ENCODE measurements at places on chromosomes 2 and 18.
A peak's percentile ranks its signal among the peaks of the same experiment; 100 is the strongest.

DNA sequence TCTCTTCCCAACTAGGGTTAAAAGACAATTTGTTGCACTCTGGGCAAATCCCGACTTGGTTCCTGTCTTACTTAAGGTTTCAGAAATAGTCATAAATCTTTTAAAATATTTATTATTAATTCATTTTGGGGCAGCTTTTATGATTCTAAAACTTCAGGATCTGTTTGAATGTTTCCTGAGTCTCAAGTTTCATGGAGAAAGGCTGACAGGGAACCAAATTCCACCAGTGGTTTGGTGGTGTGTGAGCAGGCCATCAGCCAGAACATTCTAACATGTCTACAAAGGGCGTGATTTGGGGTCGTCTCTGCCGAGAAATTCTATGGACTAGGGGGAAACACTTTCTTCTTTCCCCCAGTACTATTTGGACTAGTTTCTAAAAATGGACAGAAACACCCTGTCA is 366.4 kb downstream of the ZNF521 start:
- DNase-seq: no peak

DNA sequence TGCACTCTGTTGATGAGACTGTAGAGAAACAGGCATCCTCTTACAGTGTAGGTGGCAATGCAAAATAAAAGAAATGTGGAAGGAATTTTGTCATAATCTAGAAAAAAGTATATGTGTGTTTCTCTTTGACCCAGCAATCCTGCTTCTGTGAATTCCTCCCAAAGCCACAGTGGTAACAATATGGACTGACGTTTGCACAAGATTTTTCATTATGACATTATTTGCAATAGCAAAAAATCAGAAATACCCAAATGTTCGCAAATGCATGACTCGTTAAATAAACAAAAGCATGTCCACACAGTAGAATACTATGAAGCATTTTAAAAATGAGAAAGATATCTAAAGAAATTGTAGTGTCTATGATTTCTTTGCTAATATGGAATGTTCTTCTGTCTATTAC is 255.2 kb upstream of the NRP2 start:
- no peak for DNase-seq

- peak; percentile 24 for DNase-seq
These were observed 36.7 kb downstream of the PRKD3 start for GRCh38 chr2:37287966-37288365.

GRCh38 chr2:118403658-118404451 is 315.6 kb downstream of the INSIG2 start:
- no peak for DNase-seq

- DNase-seq: peak; percentile 66
These were observed 55.1 kb downstream of the DGKD start for GRCh38 chr2:233409286-233409991.

DNA sequence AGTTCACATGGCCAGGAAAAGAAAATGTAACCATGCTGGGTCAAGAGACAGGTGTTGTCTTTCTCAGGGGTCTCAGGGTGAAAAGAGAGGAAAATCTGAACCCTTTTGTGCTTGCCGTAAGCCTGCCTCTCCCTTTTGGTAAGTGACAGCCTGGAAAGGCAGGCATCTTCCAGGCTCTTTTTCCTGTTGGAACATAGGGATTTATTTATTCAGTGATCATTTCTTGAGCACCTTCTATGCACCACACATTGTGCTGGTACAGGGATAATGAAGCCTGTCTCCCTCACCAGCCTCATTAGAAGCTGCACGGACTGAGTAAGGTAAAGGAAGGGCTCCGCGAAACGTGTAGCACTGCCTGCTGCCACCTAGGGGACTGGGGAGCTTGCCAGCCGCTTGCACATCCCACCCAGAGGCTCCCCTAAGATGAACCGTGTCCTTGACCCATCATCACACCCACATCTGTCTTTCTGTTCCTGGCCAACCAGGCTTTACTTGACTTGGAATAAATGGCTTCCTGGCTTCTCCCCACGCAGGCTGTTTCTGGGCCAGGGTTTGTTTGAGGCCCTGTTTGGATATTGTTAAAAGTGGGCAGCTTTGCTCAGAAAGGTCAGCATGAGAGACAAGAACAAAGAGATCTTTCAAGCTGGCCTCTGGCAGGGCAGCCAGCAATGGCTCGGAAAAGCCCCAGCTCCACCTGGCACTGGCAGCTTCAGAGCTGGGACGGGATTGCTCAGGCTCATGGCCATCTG is 73.3 kb upstream of the MCFD2 start:
- DNase-seq: no peak

GRCh38 chr2:43142921-43143438 is 83.4 kb downstream of the ZFP36L2 start:
- DNase-seq: no peak

- DNase-seq: no peak
These were observed 25.2 kb downstream of the EIF2AK3 start for GRCh38 chr2:88602022-88602421.

GRCh38 chr2:217151509-217152206 is 291.8 kb upstream of the TNP1 start:
- DNase-seq: no peak

DNA sequence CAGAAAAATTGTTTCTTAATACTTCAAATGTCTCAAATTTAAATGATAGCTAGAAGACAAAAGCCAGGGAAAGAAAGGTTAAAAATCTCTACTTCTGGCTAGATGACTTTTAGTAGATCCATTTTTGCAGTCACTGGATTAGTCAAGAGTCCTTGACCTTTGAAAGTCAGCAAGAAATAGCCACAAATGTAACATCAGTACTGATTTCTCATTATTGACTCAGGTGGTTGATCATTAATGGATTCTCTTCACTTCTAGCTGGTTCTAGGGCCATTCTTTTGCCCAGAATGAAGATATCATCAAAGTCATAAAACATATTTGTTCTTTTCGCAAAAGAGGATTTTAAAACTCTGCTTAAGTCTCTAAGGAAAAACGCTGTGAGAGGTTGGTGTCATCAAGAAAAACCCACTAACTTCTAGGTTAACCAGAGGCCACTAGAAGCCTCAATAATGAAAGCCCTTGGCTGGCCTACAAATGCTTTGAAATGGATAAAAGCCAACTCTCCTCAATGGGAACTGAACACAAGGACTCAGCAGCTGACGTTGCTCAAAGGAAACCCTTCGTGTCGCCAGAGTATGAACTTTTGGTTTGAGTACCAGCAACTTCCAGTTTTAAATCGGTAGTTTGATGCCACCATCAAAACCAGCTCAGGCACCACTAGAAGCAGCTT is 66.3 kb downstream of the IRS1 start:
- DNase-seq: no peak

DNA sequence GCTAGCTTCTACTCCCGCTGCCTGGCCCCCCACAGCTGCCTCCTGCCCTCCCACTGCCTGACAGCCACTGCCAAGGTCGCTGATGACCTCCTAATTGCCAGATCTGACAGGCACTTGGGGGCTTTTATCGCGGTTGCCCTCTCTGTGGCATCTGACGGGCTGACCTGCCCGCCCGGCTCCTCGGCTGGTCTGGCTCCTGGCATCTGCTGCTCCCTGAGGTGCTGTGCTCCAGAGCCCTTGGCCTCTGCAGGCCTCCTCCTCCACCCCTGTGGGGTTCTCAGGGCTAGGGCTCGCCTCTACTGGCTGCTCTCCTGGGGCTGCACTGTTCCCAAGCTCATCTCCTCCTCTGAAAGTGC is 43.1 kb downstream of the INHBB start:
- DNase-seq: no peak

GRCh38 chr2:32951672-32952071 is 4.9 kb downstream of the LTBP1 start:
- DNase-seq: no peak

DNA sequence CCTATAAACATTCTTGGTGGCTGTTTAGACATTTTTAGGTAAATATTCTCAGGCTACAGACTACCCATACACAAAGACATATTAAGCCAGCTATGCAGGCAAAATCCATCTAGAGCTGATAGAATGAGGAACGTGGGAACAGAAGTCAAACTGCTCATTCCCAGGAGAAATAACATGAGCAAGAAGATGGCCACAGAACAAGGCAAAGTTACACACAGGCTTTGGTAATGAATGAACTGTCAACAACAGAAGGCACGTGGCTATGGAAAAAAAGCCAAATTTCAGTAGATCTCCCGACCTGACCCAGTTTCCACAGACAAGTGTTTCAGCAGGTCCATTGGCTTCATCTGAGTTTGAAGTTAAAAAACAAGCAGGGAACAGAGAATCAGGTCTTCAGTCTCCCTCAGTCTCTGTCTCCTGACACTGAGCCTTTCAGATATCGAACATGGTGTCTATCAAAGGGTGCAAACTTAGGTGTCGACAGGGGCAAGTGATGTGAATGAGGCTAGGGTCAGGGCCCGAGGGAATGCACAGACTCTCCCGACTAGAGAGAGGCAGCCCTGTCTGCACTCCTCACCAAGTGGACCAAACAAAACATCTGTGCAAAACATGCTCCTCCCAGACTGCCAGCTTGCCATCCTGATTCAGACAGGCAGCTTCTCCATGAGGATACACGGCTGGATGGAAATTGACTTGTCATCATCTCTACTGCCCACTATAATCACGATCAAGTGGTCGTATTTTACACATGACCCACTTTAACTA is 25.9 kb downstream of the SIGLEC15 start:
- DNase-seq: no peak

- no peak for DNase-seq
These were observed 86.7 kb upstream of the NCKAP5 start for GRCh38 chr2:133654949-133655348.

GRCh38 chr2:217276433-217276832 is 416.6 kb upstream of the TNP1 start:
- DNase-seq: no peak

DNA sequence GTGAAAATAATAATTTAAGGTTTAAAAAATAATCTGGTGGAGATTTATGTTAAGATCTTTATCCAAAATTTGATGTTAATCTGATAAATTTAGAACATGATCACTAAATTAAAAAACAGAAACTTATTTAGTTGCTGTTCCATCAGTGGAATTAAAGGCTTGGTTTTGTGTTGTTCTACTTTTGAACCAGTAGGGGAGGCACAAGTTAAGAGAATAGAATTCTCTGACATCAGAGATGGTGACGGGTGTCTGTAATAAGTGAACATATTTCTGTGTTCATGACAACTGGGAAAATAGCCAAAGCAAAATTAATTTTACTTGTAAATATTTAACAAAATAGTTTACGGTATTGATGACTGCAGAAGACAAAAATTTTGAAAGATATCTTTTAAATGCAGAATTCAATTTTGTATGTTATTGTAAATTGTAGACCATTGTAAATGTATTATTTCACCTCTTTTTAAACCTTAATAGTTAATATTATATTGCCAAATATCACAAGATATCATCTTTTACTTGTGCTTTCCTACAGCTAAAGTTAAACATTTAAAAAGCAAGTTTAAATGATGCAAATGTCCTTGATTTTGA is 106.0 kb downstream of the UBR3 start:
- peak; percentile 78 for DNase-seq

- DNase-seq: no peak
These were observed 11.3 kb downstream of the AGPS start for GRCh38 chr2:177403838-177404237.

DNA sequence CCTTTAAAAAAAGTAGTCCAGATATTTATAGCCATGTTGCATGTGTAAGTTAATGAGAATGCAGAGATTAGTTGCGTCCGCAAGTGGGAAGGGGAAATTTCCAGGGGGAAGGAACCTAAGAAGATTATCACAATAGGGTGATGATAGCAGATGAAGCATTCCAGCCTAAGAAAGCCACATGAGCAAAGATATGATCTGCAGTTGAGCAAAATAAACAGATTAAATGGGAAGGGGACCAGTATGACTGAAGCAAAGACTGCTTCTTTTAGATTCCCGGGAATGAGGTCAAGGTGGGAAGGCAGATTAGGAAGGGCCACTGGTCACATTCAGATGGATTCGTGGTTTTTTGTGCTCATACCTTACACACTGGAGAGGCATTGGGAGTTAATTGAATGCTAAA is 154.6 kb upstream of the CDH2 start:
- DNase-seq: no peak

DNA sequence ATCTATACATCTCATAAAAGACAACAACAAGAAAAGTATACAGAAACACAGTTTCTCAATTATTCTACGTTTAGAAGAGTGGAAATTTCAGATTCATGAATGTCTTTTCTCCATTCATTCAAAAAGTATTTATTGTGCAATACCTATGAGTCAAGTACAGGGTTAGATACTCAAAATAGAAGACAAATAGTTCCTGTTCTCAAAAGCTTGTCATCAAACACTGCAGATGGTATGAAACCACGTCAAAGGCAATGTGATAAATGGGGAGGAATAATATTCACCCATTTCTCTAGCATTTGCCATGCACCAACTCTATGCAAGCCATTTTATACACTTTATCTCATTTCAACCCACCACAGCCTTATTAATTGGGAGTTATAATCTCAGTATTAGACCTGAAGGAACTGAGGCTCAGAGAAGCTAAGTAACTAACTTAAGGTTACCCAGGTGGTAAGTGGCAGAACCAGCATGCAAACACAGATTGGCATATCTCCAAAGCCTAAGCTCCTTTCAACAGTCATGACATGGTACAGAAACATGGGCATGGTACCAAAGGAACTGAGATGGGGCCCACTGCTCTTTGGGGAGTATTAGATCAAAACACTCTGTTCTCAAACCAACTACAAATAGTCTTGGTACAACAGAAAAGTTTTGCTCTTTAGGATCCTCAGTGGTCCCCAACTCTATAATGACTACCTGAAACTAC is 67.2 kb upstream of the NPAS2 start:
- no peak for DNase-seq

DNA sequence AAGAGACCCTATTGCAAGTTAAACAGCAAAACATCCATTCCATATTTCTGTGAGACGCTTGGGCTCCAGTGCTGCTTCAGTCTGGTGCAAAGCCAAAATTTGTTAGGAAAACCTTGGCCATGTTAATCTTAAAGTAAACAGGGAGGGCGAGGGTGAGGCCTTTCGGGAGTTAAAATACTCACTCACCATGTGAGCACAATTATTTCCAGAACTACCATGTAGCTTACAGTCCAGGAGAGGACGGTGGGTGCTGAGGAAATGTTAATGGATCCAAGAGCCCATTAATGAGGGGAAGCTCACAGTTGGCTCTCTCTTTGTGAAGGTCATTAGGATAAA is 286.4 kb downstream of the SLC8A1 start:
- no peak for DNase-seq

DNA sequence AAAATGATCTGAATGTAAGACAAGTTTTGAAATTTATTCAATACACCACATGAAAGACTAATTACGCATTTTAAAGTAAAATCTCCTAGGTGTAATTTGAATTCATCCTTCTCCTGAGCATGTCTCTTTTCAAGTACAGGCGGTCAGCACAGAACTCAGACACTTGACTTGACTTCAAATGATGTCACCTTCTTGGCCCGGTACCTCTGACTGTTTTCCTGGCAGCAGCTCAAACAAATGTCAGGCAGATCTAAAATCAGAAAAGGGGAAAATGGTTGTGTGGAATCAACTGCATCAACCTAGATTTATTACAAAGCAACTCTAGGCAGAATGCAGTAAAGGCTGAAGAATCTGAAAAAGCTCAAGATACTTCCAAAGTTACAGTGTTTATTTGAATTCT is 11.4 kb upstream of the PROKR1 start:
- no peak for DNase-seq

DNA sequence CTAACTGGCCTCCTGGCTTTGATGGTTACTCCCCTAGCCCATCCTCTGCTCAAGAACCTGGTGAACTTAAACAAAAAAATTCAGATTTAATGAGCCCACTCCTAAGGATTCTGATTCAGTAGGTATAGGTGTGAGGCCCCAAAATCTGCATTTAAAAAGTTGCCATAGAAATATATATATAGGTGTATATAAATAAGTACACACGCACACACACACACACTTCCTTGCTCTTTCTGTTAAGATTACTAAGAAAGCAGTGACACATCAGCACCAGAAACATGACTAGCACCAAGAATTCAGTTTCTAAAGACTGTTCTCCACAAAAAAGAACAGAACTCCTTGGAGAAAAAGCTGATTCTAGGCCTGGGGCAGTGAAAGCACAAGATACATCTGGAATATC is 17.8 kb downstream of the EML6 start:
- no peak for DNase-seq
